ENCODE measurements at places on chromosomes 12 and 14.

DNA sequence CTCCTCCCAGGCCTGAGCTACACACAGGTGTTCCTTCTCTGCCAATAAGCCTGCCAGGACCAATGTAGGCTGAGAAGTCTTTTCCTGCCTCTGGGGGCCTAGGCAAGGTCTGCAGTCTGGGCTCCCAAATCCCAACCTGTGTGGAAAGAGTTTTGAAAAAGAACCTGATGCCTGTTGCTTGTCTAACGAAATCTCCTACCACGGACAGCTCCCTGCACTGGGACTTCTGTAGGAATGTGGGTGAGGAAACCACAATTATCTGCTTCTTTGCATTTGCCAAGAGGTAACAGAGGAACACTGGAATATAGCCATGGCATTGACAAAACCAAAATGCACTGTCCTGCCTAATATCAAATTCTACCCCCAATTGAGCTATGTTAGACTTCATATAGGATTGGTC, 877.0 kb upstream of the TMEM132C start:
- no peak for DNase-seq

GRCh38 chr12:120056739-120057138, 59.8 kb downstream of the RAB35 start:
- DNase-seq: no peak

DNA sequence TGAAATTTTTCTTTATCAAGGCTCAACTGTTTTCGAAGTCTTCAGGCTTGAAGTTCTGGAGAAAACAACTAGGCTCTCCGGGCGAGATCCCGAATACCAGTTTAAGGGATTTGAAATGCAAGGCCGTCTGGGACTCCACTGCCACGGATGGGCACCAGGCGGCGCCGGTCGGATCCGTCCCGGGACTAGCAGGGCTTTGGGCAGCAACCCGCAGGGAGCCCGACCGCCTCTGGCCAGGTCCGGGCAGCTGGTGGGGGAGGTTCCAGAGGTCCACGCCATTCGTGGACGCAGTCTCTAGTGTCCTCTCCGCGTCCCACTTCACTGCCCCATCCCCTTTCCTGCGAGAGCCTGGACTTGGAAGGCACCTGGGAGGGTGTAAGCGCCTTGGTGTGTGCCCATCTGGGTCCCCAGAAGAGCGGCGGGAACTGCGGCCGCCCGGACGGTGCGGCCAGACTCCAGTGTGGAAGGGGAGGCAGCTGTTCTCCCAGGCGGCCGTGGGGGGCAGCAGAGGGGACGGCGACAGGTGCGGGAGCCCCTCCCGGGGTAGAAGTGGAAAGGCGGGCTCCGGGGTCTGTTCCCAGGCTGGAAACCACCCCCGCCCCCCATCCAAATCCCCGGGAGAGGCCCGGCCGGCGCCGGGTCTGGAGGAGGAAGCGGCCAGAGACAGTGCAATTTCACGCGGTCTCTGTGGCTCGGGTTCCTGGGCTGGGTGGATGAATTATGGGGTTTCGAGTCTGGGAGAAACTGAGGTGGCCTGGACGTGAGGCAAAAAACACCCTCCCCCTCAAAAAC, 838 bp upstream of the ERBB3 start:
- peak; percentile 41 for DNase-seq

- DNase-seq: no peak
These were observed 228.5 kb downstream of the PTPRO start for GRCh38 chr12:15550793-15551192.

- no peak for DNase-seq
These were observed 33.3 kb downstream of the COCH start for GRCh38 chr14:30907659-30908057.
